ENCODE measurements at places on chromosomes 12 and 14. TPM values are rescaled to one million over a fixed set of nuclear protein-coding genes. Genes with fewer than 3 reads are reported as not detected.

WIF1 gene
- total RNA-seq, result not detected

KRT6C gene
- not detected for total RNA-seq

DNA sequence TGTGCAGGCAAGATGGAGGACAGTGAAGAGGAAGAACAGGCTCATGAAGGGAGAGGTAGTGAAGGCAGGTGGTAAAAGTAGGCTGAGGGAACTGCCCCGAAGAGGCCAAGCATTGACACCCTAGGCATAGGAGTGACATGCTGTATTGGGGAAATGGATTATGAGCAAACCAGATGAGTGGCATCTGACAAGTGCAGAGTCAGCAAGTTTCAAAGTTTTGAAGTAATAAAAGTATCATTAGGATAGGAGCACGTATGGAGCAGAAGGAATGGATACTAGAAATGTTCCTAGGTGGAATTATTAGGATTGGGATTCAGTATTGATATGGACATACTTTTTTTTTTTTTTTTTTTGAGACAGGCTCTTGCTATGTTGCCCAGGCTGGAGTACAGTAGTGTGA lies 139.8 kb downstream of the SAMD4A start:
- H3K4me3 ChIP-seq, result no peak overlapping the region
- peaks cover 7% of the 10 kb centered on the region for H3K36me3 ChIP-seq
- no peak overlapping the region for H3K27ac ChIP-seq
- peaks cover 52% of the 10 kb centered on the region for H3K4me1 ChIP-seq
- no peaks in the 10 kb centered on the region for H3K27me3 ChIP-seq
- DNase-seq, result no peak

DNA sequence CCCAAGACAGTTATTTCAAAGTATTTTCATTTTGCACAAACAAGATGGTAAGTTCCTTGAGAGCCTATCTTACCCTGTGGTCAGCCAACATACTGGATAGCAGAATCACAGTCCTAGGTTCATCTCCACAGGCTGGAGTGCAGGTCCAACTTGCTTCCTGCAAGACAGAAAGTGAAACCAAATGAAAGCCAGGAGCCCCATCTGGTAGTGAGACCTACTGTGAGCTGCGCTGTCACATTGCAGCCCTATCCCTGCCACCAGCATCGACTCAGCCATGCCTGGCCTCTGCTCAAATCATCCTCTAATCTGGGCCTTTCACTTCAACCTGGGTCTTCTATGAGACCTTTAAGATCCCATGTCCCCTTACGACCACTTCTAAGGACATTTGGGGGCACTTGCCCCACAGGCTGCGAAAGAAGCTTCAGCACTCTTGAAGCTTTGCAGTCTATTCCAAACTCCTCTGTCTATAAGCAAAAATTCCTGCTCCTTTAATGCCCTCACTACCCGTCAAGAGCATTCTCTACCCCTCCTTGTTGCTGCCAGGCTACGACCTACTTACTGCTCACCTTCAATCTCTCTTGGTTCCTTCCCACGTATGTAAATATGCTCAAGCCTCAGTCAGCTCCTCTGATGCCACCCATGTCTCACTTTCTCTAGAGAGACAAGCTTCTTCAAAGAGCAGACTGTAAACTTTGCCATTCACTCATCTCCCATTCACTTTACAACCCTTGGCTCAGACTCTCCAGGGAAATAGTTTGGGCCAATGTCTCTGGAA lies 55.9 kb upstream of the TSPAN11 start:
- no peaks in the 10 kb centered on the region for H3K4me1 ChIP-seq
- H3K27me3 ChIP-seq, result no peaks in the 10 kb centered on the region
- no peak overlapping the region for H3K27ac ChIP-seq

- H3K4me1 ChIP-seq, result peaks cover 6% of the 10 kb centered on the region
- H3K4me3 ChIP-seq, result no peak overlapping the region
- DNase-seq, result no peak
- H3K36me3 ChIP-seq, result no peaks in the 10 kb centered on the region
- no peaks in the 10 kb centered on the region for H3K27me3 ChIP-seq
- no peak overlapping the region for H3K27ac ChIP-seq
Measured at GRCh38 chr14:69547701-69548348, 26.8 kb downstream of the CCDC177 start.

- H3K36me3 ChIP-seq, result peaks cover 20% of the 10 kb centered on the region
- H3K4me3 ChIP-seq, result no peak overlapping the region
- no peaks in the 10 kb centered on the region for H3K4me1 ChIP-seq
- H3K27ac ChIP-seq, result no peak overlapping the region
- no peaks in the 10 kb centered on the region for H3K27me3 ChIP-seq
- no peak for DNase-seq
Measured at GRCh38 chr12:121223292-121224285, 13.7 kb downstream of the P2RX4 start.
